A549 (cell line): ENCODE measurements at places on chromosomes 13 and 19. TPM values are rescaled to one million over a fixed set of nuclear protein-coding genes. Genes with fewer than 3 reads are reported as not detected.

The LRRC25 gene
- not detected in 3 replicates for polyA plus RNA-seq

DNA sequence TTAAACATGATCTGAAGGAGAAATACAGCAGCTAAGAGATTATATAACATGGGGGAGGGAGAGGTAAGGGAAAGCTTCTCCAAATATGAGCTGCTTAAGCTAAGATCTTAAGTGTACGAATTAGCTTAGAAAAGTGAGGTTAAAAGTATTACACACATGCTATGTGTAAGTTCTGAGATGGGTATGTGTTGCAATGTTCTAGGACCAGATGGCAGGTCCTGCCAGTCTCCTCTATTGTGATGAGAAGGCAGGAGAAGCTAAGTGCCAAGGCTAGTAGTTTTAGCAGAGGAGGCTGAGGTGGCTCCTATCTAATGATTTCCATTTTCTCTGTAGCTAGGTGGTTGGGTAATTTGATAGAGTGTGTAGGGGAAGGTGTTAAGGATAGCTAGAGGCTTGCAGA lies 57.6 kb downstream of the MICU2 start:
- no peak for DNase-seq

- no peak for DNase-seq
Observed at GRCh38 chr19:42658076-42658475, 63.4 kb upstream of the CEACAM8 start.

DNA sequence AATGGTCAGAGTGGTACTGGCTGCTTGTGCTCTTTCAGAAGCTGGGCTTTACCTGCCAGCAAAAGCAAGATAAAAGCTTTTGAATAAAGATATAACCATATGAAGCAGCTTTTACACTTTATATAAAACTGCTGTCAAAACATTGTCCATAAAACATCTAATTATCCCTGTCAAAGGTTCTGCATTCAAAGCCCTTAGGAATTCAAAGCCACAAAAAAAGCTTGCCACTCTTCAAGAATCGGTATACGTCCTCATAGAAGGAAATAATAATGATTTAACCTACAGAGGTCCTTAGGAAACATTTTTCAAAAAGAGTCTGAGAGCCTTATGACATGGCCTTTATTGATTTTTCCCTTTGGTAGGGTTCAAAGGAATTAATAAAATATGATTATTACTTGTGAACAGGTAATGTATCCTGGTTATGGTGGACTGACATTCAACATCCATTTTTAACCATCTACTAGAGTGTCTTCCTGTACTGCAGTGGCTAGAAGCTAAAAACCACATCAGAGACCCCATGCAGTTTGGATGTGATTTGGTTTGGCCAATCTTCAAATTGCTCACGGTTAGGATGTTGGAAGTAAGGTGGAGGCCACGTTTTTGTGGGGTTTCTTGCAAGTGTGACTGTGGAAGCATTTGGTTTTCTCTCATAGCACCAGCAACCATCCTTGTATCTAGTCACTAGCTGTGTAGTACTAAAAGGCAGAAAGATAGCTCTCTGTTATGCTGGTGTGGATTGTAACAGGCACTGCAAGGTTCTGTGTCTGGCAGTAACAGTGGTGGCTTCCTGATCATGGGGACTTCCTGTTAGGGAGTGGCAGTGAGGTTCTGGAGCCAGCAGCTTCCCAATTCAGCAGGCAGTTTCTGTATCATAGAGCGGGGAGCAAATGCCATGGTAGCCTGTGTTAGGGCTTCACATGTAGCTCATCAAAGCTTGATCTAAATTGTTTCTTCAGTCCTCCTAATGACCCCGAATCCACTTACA lies 441.5 kb downstream of the DIAPH3 start:
- no peak for DNase-seq

- no peak for DNase-seq
Observed at GRCh38 chr13:114038900-114039299, 65.0 kb upstream of the C13orf46 start.
